Dorsolateral prefrontal cortex (tissue), 122 donors: ENCODE measurements at places on chromosomes 16 and 17. TPM values are rescaled to one million over a fixed set of nuclear protein-coding genes. Genes with fewer than 3 reads are reported as not detected.

NEUROD2 gene
- total RNA-seq: 38.7 TPM

CDH16 gene
- not detected for total RNA-seq

ZNF385C gene
- 1.3 TPM for total RNA-seq

EFNB3 gene
- 39.0 TPM for total RNA-seq

TOX3 gene
- total RNA-seq: 5.2 TPM

SULT1A4 gene
- 4.2 TPM for total RNA-seq

ADORA2B gene
- total RNA-seq: 4.5 TPM

SLC5A10 gene
- not detected for total RNA-seq

ITGAL gene
- 2.8 TPM for total RNA-seq

KCNH6 gene
- 1.1 TPM for total RNA-seq

MYH1 gene
- total RNA-seq: 0.22 TPM

SLC5A11 gene
- 37.1 TPM for total RNA-seq

SHMT1 gene
- total RNA-seq: 18.0 TPM

TBC1D3I gene
- 0.95 TPM for total RNA-seq

SLC13A2 gene
- total RNA-seq: not detected

SEPHS2 gene
- 33.0 TPM for total RNA-seq

PLA2G10 gene
- total RNA-seq: not detected

CCL17 gene
- total RNA-seq: not detected

NUPR1 gene
- total RNA-seq: 32.7 TPM

SYCE1L gene
- 7.9 TPM for total RNA-seq

KRTAP4-5 gene
- not detected for total RNA-seq

KCNH4 gene
- 4.5 TPM for total RNA-seq

ADAD2 gene
- 0.57 TPM for total RNA-seq

PDE6G gene
- total RNA-seq: not detected

SPNS3 gene
- total RNA-seq: 0.22 TPM

NAGS gene
- total RNA-seq: 0.72 TPM

KRT32 gene
- total RNA-seq: not detected

FKBP10 gene
- total RNA-seq: 27.1 TPM

SLC7A5 gene
- total RNA-seq: 73.7 TPM

GPR179 gene
- total RNA-seq: 6.6 TPM

SLFN14 gene
- not detected for total RNA-seq

G6PC1 gene
- total RNA-seq: not detected

TMIGD1 gene
- not detected for total RNA-seq

WFDC1 gene
- 11.2 TPM for total RNA-seq

EPX gene
- not detected for total RNA-seq

ALDH3A1 gene
- not detected for total RNA-seq

PDPK1 gene
- total RNA-seq: 111 TPM

USP43 gene
- total RNA-seq: 10.0 TPM

NGFR gene
- 8.2 TPM for total RNA-seq

TNFRSF17 gene
- not detected for total RNA-seq

NKD1 gene
- 12.7 TPM for total RNA-seq

IRX5 gene
- not detected for total RNA-seq

C1QTNF1 gene
- 10.0 TPM for total RNA-seq

ADAT1 gene
- total RNA-seq: 63.0 TPM

SLC4A1 gene
- 0.13 TPM for total RNA-seq

ARHGAP44 gene
- 75.4 TPM for total RNA-seq

SMIM36 gene
- total RNA-seq: not detected

KRT28 gene
- not detected for total RNA-seq

ARRB2 gene
- total RNA-seq: 72.8 TPM

TBC1D28 gene
- total RNA-seq: 0.67 TPM

GINS2 gene
- 5.5 TPM for total RNA-seq

RGS9 gene
- total RNA-seq: 13.4 TPM

CARD14 gene
- total RNA-seq: 1.5 TPM
